ENCODE measurements at places on chromosomes 1 and 21.

DNA sequence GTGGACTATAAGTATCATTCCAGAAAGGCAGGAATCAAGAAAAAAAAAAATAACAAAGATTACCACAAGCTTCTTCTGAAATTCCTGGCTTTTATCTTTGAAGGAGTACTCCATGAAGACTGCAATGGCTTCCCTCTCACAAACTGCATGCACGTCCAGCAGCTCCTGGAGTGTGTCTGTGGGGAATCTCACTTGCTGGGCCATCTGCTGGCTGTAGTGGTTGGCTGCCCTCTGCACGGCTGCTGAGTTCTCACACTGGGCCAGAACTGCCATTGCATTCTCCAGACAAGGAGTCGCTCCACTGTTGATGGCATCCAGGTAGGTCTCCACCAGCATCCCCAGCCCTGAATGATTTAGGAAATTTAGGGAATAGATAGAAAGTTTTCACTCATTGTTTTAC is 23.3 kb upstream of the GBP2 start:
- no peak for DNase-seq

GRCh38 chr1:83931658-83932253 is 67.2 kb downstream of the TTLL7 start:
- peak; percentile 2 for DNase-seq

DNA sequence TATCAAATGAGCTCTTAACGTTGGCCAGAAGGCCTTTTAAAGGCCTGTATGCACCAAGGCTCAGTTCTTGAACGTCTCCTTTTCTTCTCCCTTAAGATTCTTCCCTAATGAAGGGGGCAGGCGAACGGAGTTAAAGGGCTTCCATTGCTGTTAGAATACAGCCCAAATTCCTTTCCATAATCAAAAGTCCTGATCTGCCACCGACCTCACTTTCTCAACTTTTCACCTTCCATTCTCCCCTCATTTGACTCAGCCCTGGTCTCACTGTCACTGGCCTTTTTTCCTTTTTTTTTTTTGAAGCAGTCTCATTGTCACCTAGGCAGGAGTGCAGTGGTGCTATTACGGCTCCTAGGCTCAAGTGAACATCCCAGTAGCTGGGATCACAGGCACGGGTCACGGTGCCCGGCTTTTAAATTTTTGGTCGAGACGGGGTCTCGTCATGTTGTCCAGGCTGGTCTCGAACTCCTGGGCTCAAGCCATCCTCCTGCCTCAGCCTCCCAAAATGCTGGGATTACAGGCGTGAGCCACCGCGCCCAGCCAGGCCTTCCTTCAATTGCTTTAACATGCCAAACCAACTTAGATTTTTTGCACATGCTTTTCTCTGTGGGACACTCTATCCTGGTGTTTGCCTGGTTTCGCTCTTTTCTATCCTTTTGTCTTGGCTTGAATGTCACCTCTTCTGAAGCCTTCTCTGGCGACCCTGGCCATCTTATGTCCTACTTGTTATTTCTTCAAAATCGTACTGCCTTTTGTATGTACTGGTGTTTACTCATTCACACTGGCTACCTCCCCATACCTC is 612 bp upstream of the CMPK1 start:
- no peak for DNase-seq

- no peak for DNase-seq
These were observed 50.4 kb upstream of the DAB1 start for GRCh38 chr1:57474137-57474750.

DNA sequence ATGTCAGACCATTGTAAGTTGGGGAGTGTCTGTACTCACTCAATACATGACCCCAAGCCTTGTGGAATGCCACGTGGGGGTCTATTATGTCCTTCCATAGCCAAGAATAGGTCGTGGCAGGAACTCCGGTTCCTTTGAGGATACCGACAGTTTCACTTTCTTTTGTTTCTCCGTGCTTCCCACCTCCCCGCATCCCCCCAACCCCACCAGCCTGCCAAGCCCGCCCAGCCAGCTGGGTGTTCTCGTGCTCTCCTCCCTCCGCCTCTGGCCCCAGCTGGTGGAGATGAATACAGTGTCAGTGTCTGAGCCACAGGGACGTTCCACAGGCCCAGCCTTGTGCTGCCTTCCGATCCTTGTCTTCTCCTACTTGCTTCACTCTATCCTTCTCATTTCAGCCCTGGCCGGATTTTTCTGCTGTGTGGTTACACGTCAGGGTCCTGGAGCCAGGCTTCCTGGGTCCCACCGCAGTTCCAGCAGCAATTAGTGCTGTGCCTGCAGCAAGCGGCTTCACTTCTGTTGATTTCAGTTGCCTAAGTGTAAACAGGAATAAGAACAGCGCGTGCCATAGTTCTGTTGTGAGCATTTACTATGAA is 4.1 kb upstream of the AGTRAP start:
- DNase-seq = peak; percentile 7

GRCh38 chr1:232718928-232719927 is 86.0 kb upstream of the MAP10 start:
- DNase-seq = no peak

DNA sequence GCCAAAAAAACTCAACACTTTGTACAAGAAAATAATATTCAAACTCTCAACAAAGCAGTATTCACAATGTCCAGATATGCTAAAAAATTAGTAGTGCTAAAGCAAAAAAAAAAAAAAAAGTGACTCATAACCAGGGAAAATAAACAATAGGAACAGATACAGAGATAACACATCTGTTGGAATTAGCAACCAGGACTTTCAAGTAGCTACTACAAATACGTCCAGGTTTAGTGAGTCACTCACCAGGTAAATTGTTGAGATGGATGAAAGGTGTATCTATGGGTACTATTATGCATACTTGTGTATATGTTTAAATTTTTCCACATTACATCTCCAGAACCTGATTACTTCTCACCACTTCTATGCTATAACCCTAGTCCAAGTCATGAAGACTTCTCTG is 144.8 kb upstream of the SLC35F3 start:
- DNase-seq = no peak

- no peak for DNase-seq
These were observed 129.0 kb upstream of the CAMK1G start for GRCh38 chr1:209454340-209454994.

DNA sequence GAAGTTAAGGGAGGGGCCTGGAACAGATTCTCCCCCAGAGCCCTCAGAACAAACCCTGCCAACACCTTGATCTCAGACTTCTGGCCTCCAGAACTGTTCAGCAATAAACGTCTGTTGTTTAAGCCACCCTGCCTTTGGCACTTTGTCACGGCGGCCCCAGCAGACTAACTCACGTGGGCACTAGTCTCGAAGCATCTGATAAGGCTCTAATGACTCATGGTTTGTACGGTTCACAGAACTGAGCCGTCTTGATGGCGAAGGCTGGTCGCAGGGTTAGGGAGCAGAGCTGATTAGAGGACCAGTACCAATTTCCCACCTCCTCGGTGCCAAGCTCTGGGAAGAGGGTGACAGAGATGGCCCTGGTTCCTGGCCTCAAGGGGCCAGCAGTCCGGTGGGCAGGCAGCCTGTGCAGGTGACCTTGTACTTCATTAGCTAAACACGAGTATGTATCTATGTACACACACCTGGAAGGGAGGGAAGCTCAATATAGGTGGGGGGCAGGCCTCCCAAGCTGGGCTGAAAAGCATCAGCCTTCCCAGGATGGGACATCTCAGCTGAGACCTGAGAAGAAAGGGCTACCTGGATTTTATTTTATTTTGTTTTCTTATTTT is 112.8 kb downstream of the MRPS6 start:
- DNase-seq = no peak

GRCh38 chr1:116356673-116357072 is 16.4 kb upstream of the ATP1A1 start:
- DNase-seq = no peak

DNA sequence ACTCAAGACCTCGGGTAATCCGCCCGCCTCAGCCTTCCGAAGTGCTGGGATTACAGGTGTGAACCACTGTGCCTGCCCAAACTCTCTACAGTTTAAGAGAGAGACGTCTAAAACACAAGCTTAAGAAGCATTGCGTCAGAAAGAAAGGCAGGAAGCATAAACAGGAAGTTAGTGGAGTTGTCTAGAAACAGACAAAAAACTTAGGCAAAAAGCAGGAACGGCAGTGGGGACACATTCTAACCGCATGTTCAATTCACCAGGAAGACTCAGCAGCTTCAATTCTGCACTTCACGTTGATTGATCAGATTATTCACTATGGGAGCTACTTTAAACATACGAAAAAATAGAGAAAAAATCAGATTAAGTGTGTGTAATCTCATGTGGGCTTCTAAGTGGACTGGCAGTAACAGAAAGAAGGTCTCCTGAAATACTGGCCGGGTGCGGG is 7.4 kb downstream of the CFAP74 start:
- DNase-seq = no peak

DNA sequence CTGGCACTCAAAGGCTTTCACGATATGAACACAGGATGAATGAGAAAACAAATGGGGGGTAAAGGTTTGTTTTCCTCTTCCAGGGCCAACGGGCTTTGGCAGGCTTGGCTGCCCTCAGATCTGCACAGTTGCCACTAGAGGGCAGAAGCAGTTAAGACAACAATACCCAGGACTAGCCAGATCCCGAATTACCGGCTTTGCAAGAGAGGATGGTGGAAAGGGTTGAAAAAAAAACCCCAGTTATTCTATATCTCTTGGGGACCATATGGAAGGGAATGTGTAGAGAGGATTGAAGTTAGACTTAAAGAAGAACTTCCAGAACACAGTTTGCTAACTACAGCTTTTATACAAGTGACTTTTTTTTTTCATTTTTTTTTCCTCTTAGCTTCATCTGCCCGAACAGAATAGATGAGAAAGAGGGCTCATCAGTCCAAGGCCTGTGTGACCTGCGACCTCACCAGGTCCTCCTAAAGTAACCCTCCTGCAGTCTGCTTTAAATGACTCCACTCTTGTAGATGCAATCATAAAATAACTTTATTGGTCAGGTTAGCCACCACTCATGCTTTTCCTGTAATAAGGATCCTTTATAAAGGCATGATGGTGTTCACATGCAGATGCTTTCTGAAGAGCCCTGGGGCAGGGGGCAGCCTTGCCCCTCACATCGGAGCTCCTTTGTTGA is 10.7 kb downstream of the FMOD start:
- peak; percentile 48 for DNase-seq

DNA sequence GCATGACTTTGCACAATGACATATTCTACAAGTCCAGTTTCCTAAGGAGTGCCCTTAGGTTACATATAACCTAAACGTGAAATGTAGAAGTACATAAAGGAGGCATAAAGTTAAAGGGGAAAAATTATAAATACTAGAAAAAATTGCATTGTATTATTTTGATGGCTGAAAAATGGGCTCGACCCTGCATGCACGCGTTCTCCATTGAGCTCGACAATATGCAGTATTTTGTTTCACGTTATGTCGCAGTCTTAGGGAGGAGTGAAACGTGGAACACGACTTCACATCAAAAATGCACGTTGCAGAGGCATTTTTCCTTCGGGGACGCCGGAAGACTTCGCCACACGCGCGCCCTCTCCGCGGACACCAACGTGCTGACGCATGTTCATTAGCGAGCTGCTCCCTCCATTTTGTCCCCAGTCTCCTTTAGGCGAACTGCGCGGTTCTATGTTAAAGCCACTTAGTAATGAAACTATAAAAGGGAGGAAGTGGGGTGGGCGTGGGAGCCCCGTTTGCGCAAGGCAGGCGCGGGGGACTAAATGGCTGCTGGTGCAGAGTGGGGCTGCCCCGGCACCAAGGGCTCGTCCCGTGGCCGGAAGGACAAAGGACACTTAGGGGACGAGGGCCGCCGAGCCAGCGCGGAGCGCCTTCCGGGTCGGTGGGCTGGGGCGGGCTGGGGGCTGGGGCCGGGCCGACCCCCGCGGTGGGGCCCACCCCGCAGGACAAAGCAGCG is 749 bp upstream of the COX20 start:
- DNase-seq = peak; percentile 86

Data from activated T-cell treated with anti-CD3 and anti-CD28 coated beads for 24 hours (primary cell).